ENCODE measurements at places on chromosomes 5 and 9. TPM values are rescaled to one million over a fixed set of nuclear protein-coding genes. Genes with fewer than 3 reads are reported as not detected.

The FOXD4L5 gene
- total RNA-seq, result 0.24 TPM

The CCDC183 gene
- total RNA-seq, result not detected

The MOB3B gene
- total RNA-seq, result 0.85 TPM

The IFNA13 gene
- total RNA-seq, result not detected

The TRIM36 gene
- total RNA-seq, result 1.3 TPM

The SLC4A9 gene
- total RNA-seq, result 0.21 TPM

The PCDHGB3 gene
- 0.43 TPM for total RNA-seq

The MAST4 gene
- total RNA-seq, result 23.1 TPM

The ANKRD31 gene
- total RNA-seq, result under 0.01 TPM

The TCOF1 gene
- 14.5 TPM for total RNA-seq

The TLR4 gene
- 0.64 TPM for total RNA-seq

The RIMOC1 gene
- 14.3 TPM for total RNA-seq

The PTGDS gene
- not detected for total RNA-seq

The C9orf153 gene
- 0.48 TPM for total RNA-seq

The ALDH7A1 gene
- 22.4 TPM for total RNA-seq

The C5orf58 gene
- total RNA-seq, result not detected

The HAPLN1 gene
- under 0.01 TPM for total RNA-seq
